ENCODE measurements at places on chromosomes 3 and 15.

GRCh38 chr3:4163011-4163410 is 140.2 kb upstream of the SETMAR start:
- no peak for DNase-seq

DNA sequence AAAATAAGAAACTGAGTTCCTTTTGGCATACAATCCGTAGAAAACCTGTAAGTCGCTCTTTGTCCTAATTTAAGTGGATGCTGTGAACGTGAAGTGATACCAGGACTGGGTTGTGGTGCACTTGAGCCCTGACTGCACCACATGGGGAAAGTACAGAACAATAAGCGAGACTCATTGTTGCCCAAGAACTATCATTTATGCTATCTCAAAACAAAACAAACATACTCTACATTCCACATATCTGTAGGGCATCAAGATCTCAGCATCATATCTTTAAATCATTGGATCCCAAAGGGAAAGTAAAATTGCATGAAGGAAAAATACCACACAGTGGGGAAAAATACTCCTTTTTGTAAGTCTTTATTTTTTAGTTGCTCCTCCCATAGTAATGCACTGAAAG is 580.3 kb downstream of the MECOM start:
- no peak for DNase-seq

DNA sequence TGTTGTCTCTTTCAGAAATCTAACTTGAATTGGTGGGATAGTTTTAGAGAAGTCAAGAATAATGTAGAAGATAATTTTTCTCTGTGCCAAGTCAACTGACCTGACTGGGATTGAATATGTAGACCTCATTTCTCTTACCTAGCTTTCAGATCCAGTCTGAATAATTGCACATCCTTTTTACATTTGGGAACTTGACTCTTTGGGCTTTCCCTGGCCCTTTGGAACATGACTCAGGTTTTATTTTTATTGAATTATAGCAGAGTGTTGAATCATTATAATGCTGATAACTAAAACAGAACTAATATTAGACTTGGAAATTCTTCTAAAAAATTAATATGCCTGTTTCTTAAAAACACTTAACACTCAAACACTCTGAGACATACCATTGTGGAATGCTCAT is 76.5 kb downstream of the PFN2 start:
- no peak for DNase-seq

- DNase-seq = no peak
Measured at GRCh38 chr3:123279121-123279520, 77.4 kb downstream of the SEC22A start.

- DNase-seq = no peak
Measured at GRCh38 chr15:79520654-79521053, 88.5 kb downstream of the MINAR1 start.

- no peak for DNase-seq
Measured at GRCh38 chr15:80010131-80010673, 39.2 kb upstream of the BCL2A1 start.

DNA sequence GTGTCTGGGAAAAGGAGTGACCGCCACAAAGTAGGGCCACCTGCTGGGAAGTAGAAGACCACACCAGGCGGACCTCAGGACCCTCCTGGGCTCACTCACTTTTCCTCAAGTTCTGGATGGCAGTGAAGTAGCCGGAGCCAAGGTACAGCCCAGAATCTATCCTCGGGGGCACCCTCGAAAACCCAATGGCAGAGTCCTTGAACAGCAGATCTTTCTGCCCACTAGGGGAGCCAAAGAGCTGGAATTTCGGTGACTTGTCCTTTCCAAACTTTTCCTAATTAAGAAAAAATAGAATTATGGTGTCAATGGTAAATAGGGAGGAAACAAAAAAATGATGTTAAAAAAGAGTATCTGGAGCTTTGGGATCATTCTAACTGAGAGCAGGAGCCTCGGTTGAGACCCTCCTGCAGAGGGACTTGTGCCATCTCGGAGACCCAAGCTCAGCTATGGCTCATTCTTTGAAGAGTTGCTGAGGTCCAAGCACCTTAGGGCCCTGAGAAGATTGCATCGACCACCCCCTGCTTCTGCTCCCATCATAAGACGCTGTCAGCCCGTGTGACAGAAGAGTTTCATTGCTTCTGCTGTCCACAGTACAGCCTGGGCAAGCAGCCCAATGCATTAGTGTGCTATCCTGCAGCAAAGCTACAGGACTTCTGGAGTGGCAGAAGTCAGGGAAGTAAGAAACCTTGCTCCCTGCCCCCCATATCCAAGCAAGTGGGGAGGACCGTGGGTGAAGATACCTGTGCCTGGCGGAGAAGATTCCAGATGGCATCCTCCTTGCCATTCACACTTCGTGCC is 14.8 kb downstream of the LTF start:
- no peak for DNase-seq

GRCh38 chr3:185342459-185343174 is 20.3 kb upstream of the MAP3K13 start:
- no peak for DNase-seq

DNA sequence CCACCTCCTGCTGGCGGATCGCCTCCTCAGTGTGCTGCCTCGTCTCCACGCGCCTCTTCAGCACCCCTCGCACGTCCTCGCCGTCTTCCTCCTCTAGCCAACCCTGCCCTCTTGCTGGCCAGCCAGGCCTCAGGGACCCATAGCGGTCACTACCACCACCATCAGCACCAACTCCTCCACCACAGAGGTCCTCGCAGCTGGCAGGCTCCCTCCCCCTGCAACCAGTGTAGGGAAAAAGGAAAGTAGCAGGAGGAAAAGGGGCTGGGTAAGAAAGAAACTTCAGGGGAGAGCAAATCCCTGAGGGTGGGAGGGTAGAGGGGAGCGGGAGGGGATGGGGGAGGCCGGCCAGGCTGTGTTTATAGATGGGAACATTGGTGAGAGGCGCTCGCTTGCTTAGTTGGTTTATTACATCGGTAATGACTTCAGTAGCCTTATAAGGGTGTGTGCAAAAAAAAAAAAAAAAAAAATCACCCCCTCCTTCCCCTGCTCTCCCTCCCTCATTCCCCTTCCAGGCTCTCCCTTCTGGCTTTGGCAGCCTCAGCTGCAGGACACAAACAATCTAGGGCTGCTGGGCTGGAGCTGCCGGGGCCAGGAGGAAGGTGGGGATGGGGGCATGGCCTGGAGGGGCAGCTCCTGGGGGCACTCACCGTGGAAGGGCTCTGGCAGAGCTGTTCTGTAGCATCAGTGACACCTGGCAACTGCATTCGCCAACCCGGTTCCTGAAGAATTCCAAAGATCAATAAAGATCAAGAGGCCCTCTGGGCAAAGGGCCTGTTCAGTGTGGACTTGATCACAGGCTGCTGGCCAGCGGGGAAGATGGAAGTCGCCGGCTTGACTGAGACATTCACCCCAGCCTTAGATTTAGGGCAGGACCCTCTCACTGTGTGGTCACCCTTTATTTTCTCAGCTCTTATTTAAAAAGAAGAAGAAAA is 116.2 kb upstream of the HACD2 start:
- no peak for DNase-seq

GRCh38 chr3:50633230-50633790 is 16.4 kb downstream of the MAPKAPK3 start:
- no peak for DNase-seq

- DNase-seq = no peak
Measured at GRCh38 chr3:79247725-79248043, 520.1 kb downstream of the ROBO1 start.

- no peak for DNase-seq
Measured at GRCh38 chr3:36650271-36650671, 114.1 kb downstream of the DCLK3 start.

DNA sequence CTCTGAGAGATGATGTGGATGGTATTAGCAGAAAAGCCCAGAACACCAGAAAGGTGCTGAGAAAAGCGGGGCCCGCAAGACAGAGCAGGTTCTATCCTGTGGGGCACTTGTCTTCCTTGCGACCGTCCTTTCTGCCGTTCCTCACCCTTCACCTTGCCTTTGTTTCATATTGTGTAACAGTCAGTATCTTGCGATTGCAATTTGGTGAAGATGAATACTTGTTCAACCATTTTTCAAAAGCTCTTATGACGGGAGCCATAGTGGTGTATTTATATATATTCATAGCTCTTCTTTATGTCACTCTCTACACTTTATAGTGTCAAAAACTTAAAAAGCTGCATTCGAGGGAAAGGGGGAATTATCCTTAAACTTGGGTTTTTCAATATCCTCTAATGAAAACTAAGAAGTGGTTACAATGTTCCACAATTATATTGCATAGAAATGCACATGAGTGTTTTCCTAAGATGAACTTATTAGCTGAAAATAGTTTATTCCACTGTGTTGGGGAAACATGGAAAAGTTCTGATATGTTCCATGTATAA is 797 bp downstream of the MAP3K13 start:
- no peak for DNase-seq

- no peak for DNase-seq
Measured at GRCh38 chr3:156474560-156475389, 80.1 kb downstream of the SSR3 start.

GRCh38 chr15:83106994-83107840 is at the start of gene TM6SF1:
Gene TM6SF1 (plus strand): TSS chr15:83107645. CDS start chr15:83107681, 36 bp downstream.
- DNase-seq = no peak
